Activated T-cell treated with anti-CD3 and anti-CD28 coated beads for 24 hours (primary cell): ENCODE measurements at places on chromosomes 11 and 22.

DNA sequence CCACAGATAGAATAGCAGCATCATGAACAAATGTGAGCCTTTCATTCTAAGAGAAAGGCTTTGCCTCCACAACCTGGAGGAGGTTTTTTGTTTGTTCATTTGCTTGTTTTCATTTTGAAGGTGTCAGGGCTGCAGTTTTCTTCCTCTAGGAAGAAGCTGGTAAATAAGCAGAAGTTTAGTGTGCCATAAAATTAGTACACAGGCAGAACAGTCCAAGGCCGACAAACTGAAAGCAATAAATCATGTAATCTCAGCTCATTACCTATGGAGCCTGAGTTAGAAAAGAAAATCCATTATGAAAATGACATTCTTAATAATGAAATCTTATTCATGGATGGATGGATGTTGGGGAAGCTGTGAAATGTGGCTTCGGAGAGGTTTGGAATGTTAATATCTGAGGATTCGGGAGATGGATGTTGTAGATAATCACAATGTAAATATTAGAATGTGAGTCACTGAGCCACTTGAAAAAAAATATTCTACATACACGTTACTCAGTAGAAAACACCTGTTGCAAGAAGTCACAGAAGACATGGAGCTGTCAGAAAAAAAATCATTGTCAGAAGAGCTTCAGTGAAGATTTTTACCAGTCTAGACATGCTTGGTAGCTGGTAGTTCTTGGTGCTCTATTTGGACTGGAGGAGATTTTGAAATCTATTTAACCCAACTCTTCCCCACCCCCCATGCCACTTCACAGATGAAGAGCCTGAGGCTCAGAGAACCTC lies 15.0 kb upstream of the ZDHHC13 start:
- no peak for DNase-seq

GRCh38 chr22:36778020-36778419 lies 2.1 kb upstream of the IFT27 start:
- DNase-seq = no peak

GRCh38 chr11:68314203-68315170 lies 2.1 kb downstream of the LRP5 start:
- DNase-seq = no peak

- no peak for DNase-seq
Observed at GRCh38 chr11:3190600-3190999, 25.5 kb upstream of the OSBPL5 start.

GRCh38 chr22:49047447-49047846 lies 780.2 kb downstream of the BRD1 start:
- DNase-seq = no peak

- DNase-seq = no peak
Observed at GRCh38 chr22:49068861-49069500, 758.7 kb downstream of the BRD1 start.

GRCh38 chr11:105821781-105822180 lies 200.3 kb downstream of the MSANTD4 start:
- DNase-seq = no peak

GRCh38 chr22:22799561-22799960 lies 88.1 kb upstream of the IGLL5 start:
- DNase-seq = no peak

GRCh38 chr11:95322539-95322938 lies 91.5 kb upstream of the SESN3 start:
- no peak for DNase-seq

DNA sequence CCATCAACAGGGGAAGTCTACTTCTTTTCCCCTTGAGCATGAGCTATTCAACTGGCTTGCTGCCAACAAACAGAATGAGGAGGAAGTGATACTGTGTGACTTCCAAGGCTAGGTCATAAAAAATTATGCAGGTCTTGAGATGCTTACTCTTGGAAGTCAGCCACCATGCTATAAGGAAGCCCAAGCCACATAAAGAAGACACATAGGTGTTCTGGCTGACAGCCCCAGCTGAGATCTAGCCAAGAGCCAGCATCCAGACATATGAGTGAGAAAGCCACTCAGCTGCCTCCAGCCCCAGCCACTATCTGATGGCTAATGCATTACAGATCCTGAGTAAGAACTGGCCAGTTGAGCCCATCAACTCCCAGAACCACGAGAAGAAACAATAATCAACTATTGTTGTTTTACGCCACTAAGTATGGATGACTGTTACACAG lies 31.0 kb upstream of the PPP2R1B start:
- DNase-seq = no peak

GRCh38 chr11:63505857-63506528 lies at the start of gene LGALS12:
Gene LGALS12 (plus strand): TSS chr11:63506084. CDS start chr11:63506459, 375 bp downstream.
- DNase-seq = no peak

- no peak for DNase-seq
Observed at GRCh38 chr11:76553554-76554476, 109.0 kb downstream of the EMSY start.

- no peak for DNase-seq
Observed at GRCh38 chr11:61969838-61970662, 2.6 kb upstream of the FTH1 start.

DNA sequence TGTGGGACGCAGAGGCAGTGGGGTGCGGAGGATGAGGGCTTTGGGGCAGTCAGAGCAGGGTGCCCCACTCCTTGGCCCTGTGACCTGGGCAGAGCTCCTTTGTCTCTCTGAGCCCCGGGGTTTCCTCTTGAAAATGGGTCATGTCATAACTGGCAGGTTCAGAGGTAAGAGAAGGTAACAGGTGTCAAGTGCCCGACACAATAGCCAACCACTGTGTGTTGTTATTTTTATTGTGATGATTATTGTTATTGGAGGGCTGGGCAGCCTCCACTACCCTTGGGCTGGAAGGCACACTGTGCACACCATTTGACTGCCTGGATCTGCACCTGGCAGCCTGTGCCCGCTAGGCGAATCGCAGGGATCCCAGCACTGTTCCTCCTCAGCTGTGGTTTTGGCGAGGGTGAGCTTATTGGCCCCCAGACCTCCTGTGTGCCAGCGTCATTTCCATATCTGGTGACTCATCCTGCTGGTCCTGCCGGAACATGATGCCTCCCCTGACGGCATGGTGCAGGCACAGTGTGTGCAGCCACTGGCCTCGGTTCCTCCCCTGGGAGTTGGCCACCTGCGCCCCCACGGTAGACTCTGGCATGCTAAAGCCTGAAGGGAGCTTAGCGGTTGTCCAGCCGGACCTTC lies 15.4 kb upstream of the SOX10 start:
- no peak for DNase-seq

- no peak for DNase-seq
Observed at GRCh38 chr22:36522662-36523061, 6.3 kb downstream of the EIF3D start.

- no peak for DNase-seq
Observed at GRCh38 chr22:46528121-46528610, 9.3 kb downstream of the CELSR1 start.

GRCh38 chr11:59141673-59142460 lies 789 bp upstream of the FAM111A start:
- DNase-seq = no peak

DNA sequence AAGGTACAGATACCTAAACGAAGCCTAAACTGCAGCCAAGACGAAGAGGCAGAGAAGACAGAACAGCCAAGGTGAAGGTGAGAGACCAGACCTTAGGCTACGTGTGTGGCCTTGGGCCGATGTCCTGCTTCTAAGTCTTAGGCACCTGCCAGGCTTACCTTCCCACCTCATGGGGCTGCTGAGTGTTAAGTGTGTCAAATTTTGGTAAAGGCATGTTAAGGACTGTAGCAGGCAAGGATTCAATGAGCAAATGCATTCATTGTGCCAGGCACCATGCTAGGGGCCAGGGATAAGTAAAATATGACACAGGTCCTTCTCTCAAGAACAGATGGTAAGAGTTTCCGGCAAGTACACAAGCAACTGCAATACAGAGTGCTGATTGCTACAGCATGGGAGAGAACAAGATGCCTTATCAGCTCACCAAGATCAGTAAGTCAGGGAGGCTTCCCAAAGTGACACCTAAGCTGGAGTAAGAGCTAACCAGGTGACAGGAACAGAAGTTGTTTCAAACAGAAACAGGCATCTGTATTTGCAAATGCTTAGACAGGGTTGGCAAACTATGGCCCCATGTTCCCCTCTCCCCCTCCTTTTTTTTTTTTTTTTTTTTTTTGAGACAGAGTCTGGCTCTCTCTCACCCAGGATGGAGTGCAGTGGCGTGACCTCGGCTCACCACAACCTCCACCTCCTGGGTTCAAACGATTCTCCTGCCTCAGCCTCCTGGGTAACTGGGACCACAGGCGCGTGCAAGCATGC lies 46.7 kb downstream of the CLTCL1 start:
- no peak for DNase-seq

- DNase-seq = peak; percentile 29
Observed at GRCh38 chr11:111938687-111939160, 1.6 kb downstream of the DIXDC1 start.

DNA sequence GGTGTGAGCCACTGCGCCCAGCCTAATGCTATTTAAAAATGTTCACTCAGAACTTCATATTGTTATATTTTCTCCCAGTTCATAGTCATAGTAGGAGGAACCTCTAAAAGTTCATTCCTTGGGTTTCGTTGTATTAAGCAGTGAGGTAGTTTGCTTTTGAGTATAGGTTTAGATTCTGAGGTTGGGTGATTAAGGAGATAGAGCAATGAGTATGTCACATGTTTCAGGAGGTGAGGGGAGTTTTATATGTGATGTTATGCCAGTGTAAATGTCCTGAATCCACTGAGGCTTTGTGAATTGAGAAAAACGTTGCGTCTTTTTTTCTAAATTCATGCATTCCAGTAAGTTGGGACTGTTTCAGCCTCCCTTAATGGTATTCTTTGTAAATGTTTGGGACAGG lies 4.2 kb downstream of the UBE2L3 start:
- no peak for DNase-seq

DNA sequence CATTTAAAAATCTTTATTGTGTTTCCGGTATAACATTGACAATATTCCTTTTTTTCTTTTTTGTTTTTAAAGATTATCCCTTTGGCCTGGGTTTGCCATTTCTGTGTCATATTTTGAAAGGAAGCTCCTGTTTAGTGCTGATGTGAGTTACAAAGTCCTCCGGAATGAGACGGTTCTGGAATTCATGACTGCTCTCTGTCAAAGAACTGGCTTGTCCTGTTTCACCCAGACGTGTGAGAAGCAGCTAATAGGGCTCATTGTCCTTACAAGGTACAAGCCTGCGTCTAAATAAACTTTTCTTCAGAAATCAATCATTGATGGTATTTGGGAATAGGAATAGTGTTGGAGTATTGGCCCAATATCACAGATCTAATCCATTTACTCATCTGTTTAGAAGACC lies 19.8 kb downstream of the PIWIL4 start:
- DNase-seq = no peak

- peak; percentile 16 for DNase-seq
Observed at GRCh38 chr11:85947431-85948272, 92.5 kb downstream of the CCDC83 start.

- DNase-seq = no peak
Observed at GRCh38 chr11:59151761-59152160, 9.1 kb downstream of the FAM111A start.

DNA sequence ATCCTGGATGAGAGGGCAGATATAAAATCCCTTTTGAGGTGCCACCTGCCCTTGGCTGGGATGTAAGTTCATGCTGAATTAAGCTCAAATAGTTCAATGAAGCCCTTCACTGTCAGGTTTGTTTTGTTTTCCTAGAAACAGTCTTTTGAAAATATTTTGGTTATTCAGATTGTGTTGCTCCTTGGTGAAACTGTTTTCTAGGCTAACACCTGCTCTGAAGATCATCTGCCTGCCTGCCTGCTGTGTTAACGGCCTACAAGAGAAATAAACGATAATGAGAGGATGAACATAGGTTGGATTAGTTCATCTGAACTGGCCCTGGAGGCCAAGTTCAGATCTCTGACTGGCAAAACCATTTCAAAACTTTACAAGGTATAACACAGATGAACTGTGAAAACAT lies 67.4 kb downstream of the ZBTB44 start:
- no peak for DNase-seq

GRCh38 chr11:66882561-66883015 lies 25.7 kb downstream of the LRFN4 start:
- no peak for DNase-seq

DNA sequence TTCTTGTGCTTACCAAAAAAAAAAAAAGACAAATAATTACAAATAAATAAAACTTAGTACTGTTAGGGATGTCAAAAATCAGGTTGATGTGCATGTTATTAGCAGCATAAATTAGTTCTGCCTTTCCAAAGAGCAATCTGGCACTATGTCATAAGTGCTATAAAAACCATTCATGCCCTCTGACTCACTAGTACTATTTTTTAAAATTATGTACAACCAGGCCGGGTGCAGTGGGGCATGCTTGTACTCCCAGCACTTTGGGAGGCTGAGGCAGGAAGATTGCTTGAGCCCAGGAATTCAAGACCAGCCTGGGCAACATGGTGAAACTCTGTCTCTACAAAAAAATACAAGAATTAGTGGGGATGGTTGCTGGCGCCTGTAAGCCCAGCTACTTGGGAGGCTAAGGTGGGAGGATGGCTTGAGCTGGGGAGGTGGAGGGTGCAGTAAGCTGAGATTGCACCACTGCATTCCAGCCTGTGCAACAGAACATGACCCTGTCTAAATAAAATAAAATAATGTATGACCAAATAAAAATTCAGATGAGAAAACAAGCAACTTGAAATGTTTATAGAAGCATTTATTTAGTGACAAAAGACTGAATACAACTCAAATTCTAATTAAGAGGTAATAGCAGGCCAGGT lies 25.3 kb downstream of the UEVLD start:
- no peak for DNase-seq

DNA sequence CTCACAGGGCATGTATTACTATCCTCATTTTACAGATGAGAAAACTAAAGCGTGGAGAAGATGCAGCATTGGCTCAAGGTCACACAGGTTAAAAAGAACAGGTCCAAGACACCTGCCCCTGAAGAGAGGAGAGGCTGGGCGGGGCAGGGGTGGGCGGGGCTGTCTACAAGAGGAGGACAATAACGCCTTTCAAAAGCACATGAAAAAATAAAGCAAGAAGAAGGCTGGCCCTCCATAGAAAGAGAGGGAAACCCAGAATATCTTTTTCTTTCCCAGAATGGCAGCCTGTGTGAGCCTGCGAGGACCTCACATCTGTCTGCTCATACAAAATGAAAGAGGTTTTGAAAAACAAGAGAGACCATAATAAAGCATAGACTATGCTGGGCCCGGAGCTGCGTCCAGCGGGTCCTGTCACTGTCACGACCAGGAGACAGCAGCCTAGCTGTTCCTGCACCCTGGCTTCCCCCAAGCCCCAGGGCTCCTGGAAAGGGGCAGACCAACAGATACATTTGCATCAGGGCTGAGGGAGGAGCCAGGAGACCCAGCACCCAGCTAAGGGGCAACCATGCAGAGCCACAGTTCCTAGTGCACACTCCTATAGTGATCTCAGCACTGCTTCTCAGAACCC lies 61.6 kb downstream of the DSCAML1 start:
- DNase-seq = no peak

GRCh38 chr11:67056267-67057204 lies at the start of gene RHOD:
Gene RHOD (plus strand): TSS chr11:67056847. CDS start chr11:67056903, 56 bp downstream.
- DNase-seq = no peak

DNA sequence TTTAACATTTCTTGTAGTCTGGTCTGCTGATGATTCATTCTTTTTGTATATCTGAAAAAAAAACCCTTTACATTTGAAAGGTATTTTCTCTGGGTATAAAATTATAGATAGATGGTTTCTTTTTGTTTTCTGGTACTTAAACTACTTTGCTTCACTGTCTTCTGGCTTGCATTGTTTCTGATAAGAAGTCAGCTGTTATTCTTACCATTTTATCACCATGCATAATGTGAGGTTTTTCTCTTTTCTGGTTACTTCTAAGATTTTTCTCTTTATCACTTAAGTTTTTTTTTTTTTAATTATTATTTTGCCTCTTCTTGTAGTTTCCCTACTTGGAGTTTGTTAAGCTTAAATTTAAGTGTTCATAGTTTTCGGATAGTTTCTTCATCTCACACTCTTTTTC lies 84.7 kb downstream of the HSD17B12 start:
- no peak for DNase-seq

- DNase-seq = no peak
Observed at GRCh38 chr11:93370260-93370659, 39.7 kb downstream of the DEUP1 start.
